Stimulated activated CD4-positive, alpha-beta T cell treated with anti-CD3 and anti-CD28 coated beads, Interleukin-2, amount 100 ng/mL, for 4 hours (primary cell): ENCODE measurements at places on chromosomes 3 and 15.

GRCh38 chr15:25375557-25375956 lies 63.3 kb downstream of the UBE3A start:
- DNase-seq = no peak

DNA sequence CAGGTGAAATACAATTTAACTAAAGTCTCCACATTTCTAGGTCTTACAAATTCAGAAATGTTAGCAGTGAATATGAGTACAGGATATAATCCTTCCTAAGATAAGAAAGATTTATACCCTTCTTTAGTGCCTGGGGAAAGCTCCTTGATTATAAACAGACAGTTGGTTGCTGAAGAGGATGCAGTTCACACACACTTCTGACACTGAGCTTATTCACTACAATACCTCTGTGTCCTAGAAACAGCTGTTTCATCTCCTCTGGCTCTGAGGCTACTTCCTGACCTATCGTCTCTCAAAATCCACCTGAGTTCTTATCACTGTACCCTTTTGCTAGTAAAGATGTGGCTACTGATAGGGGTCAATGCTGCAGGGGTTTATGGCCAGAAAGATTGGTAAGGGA lies 57.1 kb downstream of the TP63 start:
- DNase-seq = no peak

DNA sequence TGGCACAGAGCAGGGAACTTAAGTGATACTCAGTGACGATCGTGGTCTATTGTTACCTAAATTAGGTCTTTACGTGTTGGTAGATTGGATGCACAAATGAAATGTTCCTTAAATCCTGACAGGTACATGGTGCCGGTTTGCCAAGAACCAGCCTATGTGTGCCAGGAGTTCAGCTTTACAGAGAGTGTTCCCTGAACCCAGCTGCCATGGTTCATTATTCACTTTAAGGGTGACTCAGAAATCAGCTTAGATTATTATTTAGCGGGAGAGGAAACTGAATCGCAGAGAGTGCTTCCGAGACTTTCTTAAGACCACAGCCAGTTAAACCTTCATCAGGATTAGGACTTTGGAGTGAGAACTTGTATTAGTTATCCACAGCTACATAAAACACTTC lies 21.5 kb downstream of the FAM43A start:
- no peak for DNase-seq

- DNase-seq = no peak
These were observed 17.4 kb upstream of the KCNMB2 start for GRCh38 chr3:178518660-178519396.

DNA sequence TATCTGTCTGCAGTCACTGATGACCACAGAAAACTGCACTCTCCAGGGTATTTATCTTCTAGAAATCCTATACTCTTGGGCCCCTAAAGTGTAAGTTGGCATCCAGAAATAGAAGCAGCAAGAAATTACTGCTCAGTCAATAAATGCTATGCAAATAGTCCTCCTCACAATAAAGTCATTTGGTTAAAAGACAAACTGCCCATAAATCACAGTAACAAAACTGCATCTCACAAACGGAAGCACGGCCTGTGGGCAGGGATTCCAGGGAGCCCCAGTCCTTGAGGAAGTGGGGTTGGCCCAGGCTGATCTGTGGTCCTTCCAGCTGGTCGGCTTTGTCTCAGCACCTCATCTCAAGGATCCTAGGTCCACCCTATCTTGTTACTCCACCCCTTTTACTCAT lies 29.7 kb upstream of the SPATA12 start:
- DNase-seq = no peak

DNA sequence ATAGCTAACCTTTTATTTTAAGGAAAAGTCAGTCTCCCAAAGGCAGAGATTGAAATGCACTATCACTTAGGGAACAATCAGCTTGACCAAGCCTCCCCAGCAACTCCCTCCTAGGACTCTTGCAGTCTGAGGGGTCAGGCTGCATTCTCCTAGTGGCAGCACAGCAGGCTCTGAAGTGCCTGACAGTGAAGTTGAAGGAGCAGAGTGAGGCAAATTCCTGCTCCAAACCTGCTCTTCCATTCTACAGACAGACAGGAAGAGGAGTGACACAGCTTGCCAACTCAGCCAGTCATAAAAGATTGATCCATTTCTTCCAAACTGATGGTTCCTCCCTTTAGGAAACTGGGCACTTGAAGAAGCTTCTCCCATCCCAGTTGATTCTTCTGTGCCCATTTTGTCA lies 43.9 kb upstream of the SMAD3 start:
- no peak for DNase-seq

DNA sequence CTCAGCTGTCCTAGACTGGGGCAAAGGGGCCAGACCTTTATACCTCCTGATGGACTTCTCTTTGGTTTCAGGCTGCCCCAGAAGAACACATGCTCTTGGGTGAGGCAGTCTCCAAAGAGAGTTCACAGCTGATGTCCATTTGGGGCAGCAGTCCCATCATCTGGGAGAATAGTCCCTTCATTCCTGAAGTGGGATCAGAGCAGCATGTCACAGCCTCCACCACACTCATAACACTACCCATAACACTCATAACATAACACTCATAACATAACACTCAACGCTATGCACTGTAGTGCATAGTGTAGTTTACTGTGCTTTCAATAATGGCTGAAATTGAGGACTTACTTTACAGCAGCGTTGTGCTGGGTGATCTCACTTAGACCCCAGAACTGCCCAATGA lies 36.7 kb upstream of the PLCL2 start:
- DNase-seq = no peak

DNA sequence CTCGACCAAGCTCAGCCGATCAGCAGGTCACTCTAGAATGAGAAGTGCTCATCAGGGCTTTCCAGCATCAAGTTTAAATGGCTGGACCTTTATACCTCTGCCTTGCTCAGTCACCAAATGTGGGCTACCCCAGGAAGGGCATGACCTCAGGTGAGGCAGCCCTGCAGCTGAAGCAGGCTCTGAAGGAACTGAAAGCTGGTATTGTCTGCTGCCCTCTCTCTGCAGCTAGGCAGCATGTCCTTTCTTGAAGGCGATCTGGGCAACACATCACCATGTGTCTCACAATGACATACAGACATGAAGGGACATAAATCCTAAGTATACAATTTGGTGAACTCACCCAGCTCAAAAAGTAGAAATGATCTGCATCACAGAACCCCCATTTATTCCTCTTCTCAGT lies 38.7 kb upstream of the ARID3B start:
- no peak for DNase-seq

- no peak for DNase-seq
These were observed 107.6 kb downstream of the PIK3CB start for GRCh38 chr3:138726946-138727730.

GRCh38 chr3:127040216-127040615 lies 57.3 kb downstream of the PLXNA1 start:
- no peak for DNase-seq

DNA sequence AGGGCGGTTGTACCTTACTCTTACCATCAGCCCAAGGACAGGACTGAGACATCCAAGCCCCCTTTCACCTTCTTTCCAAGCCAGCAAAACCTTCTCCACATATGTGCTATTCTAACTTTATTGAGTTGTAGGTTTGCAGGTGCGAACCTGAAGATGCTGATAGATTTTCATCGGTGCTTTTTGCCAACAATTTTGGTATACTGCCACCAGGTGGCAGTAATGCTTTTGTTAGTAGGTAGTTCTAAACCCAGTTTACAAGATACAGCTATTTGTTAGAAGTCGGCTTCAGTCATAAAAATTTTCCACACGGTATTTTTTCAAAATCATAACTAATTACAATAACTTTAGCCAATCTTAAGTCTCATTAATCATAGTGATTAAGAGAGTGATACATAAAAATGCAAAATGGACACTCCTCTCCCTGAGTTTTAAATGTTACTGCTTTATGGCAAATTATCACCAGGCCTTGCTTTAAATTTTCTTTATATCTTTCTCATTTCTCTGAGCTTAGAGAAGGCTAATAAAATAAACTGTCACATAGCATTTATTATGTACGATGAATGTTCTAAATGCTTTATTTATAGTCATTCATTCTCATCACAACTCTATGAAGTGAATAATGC lies 636 bp downstream of the TBC1D21 start:
- DNase-seq = no peak

DNA sequence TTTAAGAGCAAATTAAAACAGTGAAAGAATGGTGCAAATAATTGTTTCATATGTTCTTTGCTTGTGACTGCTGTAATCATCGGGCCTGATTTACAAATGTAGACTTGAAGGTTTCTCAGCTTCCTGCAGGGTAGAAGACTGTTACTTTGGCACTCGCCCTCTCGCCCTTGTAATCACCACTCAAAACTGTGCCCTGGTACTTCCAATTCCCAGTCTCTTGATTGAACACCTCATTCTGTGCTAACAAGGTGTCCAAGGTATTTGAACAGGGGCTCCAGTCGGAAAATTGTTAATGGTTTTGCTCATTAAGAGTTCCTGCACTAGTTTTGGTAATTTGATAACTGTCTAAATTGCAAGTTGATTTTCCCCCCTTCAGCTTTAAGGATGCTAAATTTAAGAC lies 209.5 kb downstream of the ZIC1 start:
- DNase-seq = no peak

- no peak for DNase-seq
These were observed 122.6 kb upstream of the MEF2A start for GRCh38 chr15:99443056-99443756.

- DNase-seq = no peak
These were observed 24.1 kb downstream of the GYG1 start for GRCh38 chr3:149015393-149015792.

GRCh38 chr3:168801794-168802193 lies 706.1 kb upstream of the GOLIM4 start:
- no peak for DNase-seq

DNA sequence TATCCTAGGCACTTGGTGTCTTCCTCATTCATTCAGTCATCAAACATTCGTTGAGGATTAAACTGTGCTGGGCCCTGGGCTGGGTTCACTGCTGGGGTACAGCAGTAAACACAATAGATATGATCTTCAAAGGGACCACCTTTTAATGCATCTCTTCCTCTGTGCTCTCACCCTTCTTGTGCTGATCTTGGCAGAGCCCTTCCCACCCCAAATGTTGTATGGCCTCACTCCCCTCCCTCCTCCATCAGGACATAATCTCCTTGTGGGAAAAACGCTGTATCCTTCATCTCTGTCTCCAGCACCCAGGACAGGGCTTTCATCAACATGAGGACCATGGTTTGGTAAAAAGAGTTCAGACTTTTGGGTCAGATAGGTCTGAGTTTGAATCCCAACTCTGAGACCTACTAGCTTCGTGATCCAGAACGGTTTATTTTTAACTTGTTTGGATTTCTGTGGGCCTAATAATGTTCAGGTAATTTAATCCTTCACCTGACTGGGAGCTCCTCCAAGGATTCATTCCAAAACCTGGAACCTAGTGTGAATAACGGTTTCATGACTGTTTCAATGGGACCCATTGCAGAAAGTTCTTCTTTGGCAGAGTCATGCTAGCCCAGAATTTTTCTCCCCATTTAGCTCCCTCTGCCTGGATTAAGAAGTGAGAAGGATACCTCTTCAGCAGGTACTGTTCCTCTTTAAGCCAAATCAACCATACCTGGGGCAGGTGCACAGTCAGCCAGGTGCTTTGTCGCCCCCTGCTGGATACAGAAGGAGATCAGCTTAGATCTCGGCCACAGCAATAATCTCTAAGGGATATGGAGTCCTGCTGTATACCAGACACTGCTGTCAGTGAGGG lies 5.2 kb upstream of the WNT7A start:
- DNase-seq = peak; percentile 59

- DNase-seq = no peak
These were observed 174.0 kb upstream of the PRICKLE2 start for GRCh38 chr3:64399205-64399800.

GRCh38 chr3:11627612-11628011 lies 16.1 kb downstream of the VGLL4 start:
- DNase-seq = no peak

GRCh38 chr3:2937055-2937454 lies 173.1 kb downstream of the IL5RA start:
- DNase-seq = no peak

DNA sequence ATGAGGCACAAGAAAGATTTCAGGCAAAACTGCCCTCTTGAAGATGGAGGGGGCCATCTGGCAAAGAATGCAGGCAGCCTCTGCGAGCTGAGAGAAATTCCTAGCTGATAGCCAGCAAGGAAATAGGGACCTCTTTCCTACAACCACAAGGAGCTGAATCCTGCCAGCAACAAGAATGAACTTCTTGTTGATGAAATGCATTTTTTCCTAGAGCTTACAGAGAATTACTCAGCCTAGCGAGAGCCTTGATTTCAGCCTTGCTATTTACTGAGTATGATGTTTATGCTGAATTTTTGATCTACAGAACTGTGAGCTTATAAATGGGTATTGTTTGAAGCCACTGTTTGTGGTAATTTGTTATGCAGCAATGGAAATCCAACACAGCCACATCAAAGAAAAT lies 148.5 kb upstream of the NAALADL2 start:
- no peak for DNase-seq

DNA sequence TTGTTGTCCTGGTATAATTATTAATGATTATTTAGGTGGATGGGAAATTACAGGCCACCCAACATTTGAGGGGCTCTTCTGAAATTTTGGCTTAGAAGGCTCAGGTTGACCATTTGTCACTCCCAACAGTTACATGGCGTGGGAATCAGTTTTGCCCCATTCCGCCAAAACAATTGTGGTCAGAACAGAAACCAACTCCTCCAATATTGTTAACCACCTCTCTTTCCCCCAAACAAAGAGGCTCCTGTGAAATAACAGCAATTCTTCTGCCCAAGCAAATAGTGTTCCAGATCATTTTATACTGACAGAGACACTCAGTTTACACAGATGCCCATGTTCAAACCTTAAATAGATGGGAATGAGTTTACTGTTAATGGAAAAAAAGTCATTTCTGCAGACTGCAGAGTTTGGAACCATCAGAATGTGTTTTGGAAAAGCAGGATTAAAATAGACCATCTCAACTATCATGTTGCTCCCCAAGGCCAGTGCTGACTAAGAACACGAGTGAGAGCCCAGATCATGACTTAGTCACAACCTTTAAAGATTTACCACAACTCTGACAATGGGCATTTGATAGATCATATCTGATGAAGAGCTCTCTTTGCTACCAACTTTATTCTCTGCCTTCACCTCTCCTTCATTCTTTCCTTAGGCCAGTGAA lies 102.1 kb downstream of the DUT start:
- DNase-seq = no peak

DNA sequence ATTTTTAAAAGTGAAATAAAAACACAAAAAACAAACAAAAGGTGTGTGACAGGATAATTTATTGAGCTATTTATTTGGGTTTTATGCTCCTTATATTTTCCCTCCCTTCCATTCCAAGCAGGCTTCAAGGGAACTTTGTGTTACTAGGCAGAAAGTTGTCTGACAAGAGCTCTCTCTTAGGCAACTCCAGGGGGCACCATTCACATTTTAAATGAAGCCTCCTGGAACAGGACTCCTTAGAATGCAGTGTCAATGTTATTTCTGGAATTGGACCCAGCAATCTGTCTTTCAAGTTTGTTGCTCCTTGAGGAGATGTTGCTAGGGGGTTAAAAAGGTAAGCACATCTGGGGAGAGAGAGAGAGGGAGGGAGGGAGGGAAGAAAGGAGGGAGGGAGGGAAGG lies 5.4 kb upstream of the RFX7 start:
- no peak for DNase-seq

- DNase-seq = no peak
These were observed 158.8 kb downstream of the ERC2 start for GRCh38 chr3:56309465-56309864.

- no peak for DNase-seq
These were observed 82.9 kb downstream of the EOMES start for GRCh38 chr3:27639271-27639670.

GRCh38 chr15:94027581-94027980 lies 203.8 kb upstream of the MCTP2 start:
- DNase-seq = no peak

- no peak for DNase-seq
These were observed 155.5 kb downstream of the POLR2M start for GRCh38 chr15:57861815-57862586.
